ENCODE measurements at places on chromosomes 7 and 10.
A peak's percentile ranks its signal among the peaks of the same experiment; 100 is the strongest.

DNA sequence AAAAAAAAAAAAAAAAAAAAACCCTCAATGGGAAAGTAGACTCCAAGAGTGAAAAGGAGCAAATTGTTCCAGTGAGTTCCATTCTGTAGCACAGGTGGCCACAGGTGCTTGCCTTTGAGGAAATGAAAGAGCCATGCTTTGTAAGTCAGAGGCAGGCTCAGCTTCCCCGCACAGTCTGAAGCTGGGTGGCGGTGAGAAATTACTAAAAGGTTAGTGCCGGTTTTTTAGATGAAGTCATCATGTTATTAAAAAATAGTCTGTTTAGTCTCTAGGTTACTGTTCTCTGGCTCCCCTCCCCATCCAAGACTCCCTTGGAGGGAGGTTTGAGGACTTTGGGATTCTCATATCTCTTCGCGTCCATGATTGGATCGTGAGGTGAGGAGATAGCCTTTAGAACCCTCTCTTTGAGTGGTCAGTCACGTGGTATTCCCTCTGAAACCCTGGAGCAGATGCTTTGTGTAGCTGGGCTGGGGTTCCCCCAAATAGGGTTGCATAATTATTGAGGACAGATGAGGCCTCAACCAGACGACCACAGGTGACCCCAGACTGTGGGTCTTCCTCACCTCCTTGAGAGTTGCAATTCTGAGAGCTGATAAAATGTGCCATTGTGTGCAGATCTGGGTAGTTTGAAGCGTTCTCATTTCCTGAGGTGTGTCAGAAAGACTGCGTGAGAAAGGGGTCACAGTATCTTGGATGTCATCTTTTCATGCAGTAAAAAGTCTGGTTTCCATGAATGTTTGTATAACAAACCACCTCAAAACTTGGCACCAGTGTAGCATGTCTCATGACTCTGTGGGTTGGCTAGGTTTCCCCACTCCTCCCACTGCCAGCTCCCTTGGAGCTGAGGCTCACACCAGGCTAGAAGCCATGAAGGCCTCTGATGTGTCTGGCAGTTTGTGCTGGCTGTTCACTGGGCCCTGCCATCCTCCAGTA lies 27.1 kb downstream of the OGDH start:
- H3K27me3 ChIP-seq: no peaks in the 10 kb centered on the region
- peaks cover 7% of the 10 kb centered on the region for H3K36me3 ChIP-seq
- peak overlapping the region; percentile 77 for H3K27ac ChIP-seq
- ATAC-seq: peak; percentile 80
- no peak overlapping the region for H3K4me3 ChIP-seq
- peaks cover 80% of the 10 kb centered on the region for H3K4me1 ChIP-seq

- H3K4me3 ChIP-seq: no peak overlapping the region
- no peaks in the 10 kb centered on the region for H3K27me3 ChIP-seq
- H3K4me1 ChIP-seq: no peaks in the 10 kb centered on the region
- H3K36me3 ChIP-seq: no peaks in the 10 kb centered on the region
Observed at GRCh38 chr7:147803606-147804005, 787.0 kb upstream of the C7orf33 start.

DNA sequence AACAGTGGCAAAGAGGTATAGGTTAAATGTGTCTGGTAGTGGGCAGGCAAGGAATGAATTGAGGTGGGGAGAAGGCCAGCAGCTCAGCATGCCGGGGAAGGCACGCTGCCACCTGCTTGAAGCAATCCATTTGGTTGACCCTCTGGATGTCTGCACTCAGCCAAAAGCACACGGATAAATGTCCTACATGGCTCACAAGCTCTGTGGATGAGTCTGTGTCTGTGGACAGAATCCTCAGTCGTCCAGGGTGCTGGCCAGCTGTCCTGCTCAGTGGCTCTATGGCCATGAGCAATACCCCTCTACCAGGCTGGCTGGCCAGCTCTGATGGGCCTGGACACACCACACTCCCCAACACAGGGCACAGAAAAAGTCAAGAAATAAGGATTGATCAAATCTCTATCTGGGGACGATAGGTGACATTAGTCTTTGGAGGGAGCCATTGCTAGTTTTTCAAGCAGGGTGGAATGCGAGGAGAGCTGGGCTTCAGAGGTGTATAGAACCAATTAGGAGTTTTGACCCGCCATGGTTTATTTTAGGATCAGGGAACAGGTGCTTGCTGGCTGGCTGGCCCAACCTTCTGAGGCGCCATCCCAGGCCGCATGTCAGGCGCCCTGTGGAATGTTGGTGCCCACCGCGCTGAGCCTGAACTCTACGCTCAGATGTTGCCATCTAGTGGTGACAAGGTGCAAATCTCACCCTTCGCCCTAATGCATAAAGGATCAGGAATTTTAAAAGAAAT lies 493.4 kb downstream of the TNS3 start:
- peak; percentile 85 for ATAC-seq
- no peak overlapping the region for H3K27ac ChIP-seq
- H3K36me3 ChIP-seq: no peaks in the 10 kb centered on the region
- no peak overlapping the region for H3K4me3 ChIP-seq
- no peaks in the 10 kb centered on the region for H3K27me3 ChIP-seq
- H3K4me1 ChIP-seq: no peaks in the 10 kb centered on the region

DNA sequence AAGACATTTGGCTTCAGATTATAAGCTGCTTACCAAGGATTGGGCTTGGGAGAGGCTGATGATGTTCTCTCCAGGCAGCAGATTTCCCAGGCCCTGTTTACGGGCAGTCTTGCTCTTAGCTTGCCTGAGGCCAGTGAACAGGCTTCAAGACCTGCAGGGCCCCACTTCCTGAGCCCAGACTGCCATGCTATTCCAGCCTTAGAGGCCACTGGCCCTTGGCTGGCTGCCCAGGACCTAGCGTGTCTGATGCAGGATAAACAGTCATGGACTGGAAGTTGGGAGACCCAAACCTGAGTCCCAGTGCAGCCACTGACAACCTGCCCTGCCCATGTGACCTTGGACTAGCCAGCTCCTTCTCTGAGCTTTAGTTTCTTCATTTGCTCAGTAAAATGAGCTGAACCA lies 2.9 kb downstream of the PRXL2A start:
- H3K27ac ChIP-seq: no peak overlapping the region
- peaks cover 14% of the 10 kb centered on the region for H3K27me3 ChIP-seq
- H3K36me3 ChIP-seq: no peaks in the 10 kb centered on the region
- no peak for ATAC-seq

GRCh38 chr7:107922886-107923285 lies 31.9 kb downstream of the DLD start:
- peaks cover 4% of the 10 kb centered on the region for H3K4me1 ChIP-seq
- peaks cover 2% of the 10 kb centered on the region for H3K36me3 ChIP-seq
- no peaks in the 10 kb centered on the region for H3K27me3 ChIP-seq
- H3K4me3 ChIP-seq: no peak overlapping the region
- peak; percentile 50 for ATAC-seq

All from gastroesophageal sphincter (tissue), 4 donors.